ENCODE measurements at places on chromosomes 4 and X.

GRCh38 chr4:98510757-98511517 lies 147.5 kb downstream of the TSPAN5 start:
- no peak for DNase-seq

- DNase-seq = no peak
Measured at GRCh38 chrX:13938051-13938828, 91.5 kb downstream of the GEMIN8 start.

- DNase-seq = no peak
Measured at GRCh38 chr4:4333265-4333706, 43.2 kb downstream of the ZBTB49 start.

DNA sequence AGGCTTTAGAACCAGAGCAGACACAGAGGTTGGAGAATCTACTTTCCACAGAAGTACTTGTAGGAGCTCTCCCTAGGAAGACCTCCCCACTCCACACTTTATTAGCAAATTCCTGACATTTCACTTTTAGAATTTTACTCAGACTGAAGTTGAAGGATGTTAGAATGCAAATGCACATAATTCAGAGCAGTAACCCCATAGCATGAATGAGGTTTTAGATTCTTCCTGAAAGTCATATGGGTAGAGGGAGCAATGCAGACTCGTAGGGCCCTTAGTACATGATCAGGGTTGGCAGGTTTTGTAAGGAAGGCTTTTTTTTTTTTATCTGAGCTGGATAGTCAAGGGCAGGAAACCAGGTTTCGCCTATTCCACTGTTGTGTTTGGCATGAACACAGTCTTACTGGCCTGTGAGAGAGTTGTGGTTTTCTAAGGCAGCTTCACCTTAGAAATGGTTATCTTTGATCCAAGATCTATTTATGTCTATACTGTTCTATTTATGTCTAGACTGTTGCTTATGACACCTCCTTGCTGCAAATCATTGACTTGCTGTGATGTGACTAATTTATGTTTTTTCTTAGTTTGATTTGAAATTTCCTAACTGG lies 48.9 kb downstream of the SPATA18 start:
- DNase-seq = no peak

DNA sequence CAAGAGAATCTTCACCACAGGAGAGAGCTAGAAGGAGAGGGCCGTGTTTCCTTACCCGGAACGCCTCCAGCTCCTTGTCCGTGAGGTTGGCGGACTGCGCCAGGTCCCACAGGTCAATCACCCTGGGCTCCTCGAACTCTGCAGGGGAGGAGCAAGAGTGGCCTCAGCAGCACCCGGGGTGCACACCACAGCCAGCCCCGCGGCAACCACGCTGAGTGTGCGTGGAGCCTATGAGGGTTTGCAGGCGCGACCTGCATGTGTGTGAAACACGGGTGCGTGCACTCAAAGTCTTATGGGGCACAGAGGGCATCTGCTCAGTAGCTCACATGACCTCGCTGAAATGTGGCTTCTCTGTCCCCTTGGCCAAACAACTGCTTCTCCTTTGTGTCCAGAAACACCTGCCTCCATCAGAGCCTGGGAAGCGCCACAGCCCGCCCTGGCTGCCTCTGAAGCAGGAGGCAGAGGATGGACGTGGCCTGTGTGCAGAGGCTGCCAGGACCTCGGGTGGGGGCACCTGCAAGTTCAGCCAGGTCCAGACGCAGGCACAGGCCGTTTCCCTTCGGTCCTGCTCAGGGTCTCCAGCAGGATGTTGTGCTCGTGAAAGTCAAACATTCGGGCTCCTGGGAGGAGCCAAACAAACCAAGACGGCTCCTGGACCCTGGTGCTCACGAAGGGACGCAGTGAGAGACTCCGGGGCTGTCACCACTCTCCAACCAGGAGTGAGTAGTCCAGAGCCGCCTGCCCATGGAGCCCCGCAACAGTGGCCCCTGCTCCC lies 16.0 kb downstream of the LRPAP1 start:
- DNase-seq = no peak

DNA sequence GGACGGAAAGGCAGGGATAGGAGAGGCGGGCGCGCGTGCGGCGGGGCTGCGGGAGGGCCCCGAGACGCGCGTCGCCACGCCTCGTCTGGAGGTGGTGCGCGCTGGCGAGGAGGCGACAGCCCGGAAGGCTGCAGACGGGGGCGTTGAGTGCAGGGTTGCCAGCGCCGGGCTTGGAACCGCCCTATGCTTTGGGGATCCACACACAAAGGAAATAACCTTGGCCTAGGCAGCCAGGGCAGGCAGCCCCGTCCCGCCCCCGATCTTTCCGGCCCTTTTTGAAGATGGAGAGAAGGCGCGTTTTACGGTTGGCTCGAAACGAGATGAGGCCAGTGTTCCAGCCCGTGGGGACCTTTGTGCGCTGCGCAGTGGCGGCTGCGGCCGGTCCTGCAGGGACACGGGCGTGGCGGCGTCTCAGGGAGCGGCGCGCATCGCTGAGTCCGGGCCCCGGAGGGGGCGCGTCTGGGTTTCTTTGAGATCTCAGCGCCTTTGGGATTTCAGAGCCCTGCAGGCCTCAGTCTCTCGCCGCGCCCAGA lies 50.8 kb upstream of the TRIM2 start:
- peak; percentile 38 for DNase-seq

DNA sequence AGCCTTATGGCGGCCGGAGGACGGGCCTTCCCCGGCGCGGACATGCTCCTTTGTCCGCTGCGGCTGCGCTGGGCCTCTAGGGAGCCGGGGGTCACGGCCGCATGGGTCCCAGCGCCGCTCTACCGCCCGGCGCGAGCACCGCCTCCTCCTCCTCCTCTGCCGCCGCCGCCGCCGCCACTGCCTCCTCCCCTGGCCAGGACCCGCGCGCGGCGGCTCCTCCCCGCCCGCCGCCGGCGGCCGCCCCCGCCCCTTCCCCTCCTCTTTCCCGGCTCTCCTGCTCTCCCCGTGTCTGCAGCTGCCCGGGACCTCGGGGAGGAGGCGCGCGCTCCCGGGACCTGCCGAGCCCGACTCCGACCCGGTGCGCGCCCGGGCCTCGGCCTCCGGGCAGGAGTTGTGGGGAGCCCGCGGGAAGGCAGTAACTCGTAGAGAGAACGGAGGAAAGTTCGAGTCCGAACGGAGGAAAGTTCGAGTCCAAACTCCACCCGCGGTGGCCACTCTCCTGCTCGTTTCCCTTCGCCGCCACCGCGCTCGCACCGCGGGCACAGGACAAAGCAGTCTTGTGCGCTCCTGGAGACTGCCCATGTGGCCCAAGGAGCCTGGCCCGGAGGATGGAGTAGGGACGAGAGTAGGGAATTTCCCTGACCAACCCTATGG lies at the start of gene ADGRA3:
ADGRA3 (minus strand) TSS at position 179 of the 654 bp plus-strand sequence. CDS start 282 bp downstream, outside the sequence.
- no peak for DNase-seq

- no peak for DNase-seq
Measured at GRCh38 chr4:177246641-177247584, 62.8 kb upstream of the NEIL3 start.

- DNase-seq = no peak
Measured at GRCh38 chr4:122873821-122874593, 47.4 kb downstream of the FGF2 start.

- DNase-seq = no peak
Measured at GRCh38 chrX:15616531-15616930, 15.8 kb upstream of the ACE2 start.

DNA sequence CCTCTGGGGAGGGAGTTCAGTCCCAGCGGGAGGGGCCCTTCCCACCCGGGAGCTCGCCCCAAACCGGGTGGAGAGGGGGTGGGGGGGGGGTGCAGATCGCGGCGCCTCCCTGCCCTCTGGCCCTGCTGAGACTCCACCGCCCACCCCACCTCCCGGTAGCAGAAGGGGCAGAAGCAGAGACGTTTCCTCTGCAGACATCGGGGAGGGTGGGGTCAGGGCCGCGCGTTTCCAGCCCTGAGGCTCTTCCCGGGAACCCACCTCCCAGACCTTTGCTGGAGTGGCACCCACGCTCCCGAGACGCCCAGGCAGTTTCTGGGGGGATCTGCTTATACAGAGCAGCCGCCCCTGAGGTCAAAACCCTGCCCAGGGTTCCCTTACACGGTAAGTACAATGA lies 30.2 kb downstream of the CPLX1 start:
- DNase-seq = no peak

- no peak for DNase-seq
Measured at GRCh38 chr4:119517361-119518229, 111.0 kb downstream of the PDE5A start.

- DNase-seq = no peak
Measured at GRCh38 chr4:73718375-73719373, 21.7 kb upstream of the CXCL8 start.

GRCh38 chrX:26581091-26581490 lies 365.1 kb downstream of the MAGEB5 start:
- no peak for DNase-seq

DNA sequence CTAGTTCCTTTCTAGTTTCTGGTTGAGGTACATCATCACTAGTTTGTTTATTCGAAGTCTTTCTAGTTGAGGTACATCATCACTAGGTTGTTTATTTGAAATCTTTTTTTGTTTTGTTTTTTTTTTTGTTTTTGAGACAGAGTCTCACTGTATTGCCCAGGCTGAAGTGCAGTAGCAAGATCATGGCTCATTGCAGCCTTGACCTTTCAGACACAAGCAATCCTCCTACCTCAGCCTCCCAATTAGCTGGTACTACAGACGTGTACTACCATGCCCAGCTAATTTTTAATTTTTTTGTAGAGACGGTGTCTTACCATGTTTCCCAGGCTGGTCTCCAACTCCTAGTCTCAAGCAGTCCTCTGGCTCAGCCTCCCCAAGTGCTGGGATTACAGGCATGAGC lies 54.9 kb downstream of the CEP135 start:
- DNase-seq = no peak

GRCh38 chrX:116409219-116409618 lies 27.2 kb upstream of the SLC6A14 start:
- DNase-seq = no peak

DNA sequence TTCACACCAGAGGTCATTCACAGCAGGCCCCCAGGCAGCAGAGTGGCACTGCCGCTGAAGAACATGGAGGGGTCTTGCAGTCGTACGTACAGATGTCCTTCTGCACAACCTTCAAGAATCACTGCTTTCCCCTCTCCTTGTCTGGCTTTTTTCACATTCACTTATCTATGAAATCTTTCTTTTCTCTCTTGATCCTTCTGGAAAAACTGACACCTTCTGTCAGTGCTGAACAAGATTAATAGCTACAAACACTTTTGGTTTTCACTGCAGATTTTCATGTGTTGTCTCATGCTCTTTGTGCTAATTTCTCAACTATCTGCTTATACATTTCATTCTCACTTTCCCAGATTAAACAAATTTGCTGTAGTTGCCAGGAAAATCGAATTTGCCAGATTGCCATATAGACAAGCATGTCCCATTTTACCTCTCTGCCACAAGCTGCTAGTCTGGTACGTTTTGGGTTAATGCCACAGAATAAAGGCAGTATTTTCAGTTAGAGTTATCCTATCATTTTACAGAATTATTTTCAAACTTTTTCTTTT lies 83.1 kb downstream of the RPS3A start:
- DNase-seq = no peak

DNA sequence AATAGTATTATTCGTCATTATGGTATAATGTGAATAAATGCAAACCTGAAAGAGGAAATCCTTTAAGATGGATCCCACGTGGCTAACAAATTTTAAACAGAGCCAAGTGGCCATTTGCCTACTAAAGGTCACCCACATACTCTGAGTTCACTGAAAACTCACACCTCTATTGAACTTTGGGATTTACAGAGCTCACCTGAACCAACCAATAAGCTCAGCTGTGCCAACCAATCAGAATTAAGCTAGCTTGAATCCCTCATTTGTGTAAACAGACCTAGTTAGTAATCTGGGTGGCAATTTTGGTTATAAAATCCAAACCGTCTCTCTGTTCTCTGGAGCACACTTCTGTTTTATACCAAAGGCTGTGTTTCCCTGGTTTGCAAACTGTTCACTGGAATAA lies 5.4 kb upstream of the NUDT9 start:
- no peak for DNase-seq

DNA sequence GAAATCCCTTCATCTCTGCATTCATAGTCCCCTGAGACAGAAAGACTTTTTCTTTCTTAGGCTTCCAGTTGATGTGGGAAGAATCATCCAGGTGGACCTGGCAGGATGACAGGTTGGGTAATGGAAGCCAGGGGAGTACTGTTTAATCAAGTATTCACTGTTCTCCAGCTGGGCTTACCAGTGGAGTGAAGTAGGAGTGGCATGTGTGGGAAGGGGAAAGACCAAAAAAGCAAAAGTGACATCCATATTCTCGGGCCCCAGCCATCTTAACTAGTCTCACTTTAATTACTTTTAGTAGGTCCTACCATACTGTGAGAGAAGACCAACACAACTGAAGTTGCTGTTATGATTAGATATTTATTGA lies 18.5 kb downstream of the VSIG4 start:
- no peak for DNase-seq

GRCh38 chr4:78220283-78220682 lies 163.2 kb downstream of the FRAS1 start:
- DNase-seq = no peak

GRCh38 chrX:1452516-1453394 lies at the start of gene ASMTL:
Gene ASMTL, minus strand, starts transcription at chrX:1452909. Its CDS starts 69 bp downstream, at chrX:1452840.
- peak; percentile 100 for DNase-seq

DNA sequence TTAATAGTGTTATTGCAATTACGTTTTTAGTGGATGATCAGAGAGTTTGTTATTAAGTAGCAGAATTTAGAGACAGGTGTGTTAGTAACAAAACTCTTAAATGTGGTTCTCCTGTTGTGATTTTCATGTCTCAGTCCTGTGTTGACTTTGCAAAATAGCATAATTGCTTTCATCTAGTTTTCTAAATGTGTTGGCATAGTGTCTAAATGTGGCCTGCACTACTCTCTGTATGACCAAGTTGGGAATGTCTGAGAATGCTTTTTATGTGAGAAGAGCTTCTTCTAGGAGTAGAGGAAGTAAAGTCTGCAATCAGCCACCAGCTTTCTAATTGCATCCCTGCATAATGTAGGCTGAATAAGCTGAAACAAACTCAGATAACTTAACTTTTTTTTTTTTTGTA lies 158.6 kb upstream of the FAT1 start:
- no peak for DNase-seq

- DNase-seq = no peak
Measured at GRCh38 chrX:13099121-13099520, 54.7 kb upstream of the FAM9C start.

DNA sequence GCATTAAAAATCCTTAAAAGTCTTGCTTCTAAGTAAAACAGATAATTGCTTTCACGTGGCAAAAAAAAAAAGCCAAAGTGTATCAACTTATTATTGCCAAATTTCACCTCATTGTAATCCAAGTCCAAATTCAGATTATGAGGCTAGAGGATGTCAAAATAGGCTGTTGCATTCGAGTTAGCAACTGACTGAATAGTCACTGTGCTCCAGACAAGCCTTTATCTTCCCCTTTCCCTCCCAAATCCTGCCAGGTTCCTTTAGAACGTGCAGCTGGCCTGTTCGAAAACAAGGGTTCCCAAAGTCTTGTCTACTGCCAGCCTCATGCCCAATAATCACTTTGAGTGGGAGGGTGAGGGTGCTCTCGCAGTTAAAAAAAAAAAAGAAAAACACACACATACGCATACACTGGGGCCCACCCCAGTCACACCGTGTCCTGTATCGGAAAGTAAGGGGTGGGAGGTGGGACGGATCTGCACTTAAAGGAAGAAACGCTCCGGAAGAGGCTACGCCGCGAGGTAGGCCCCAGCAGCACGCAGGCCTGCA lies 603 bp downstream of the MAD2L1 start:
- peak; percentile 11 for DNase-seq

Measured in stimulated activated CD4-positive, alpha-beta T cell treated with anti-CD3 and anti-CD28 coated beads, Interleukin-1b, Interleukin-23, amount 100 ng/mL, for 1 hour (primary cell).